ENCODE measurements at places on chromosomes 6 and 20.

- no peaks in the 10 kb centered on the region for H3K27me3 ChIP-seq
- peaks cover 2% of the 10 kb centered on the region for H3K4me1 ChIP-seq
- H3K4me3 ChIP-seq = no peak overlapping the region
- no peak for DNase-seq
- H3K36me3 ChIP-seq = no peaks in the 10 kb centered on the region
Measured at GRCh38 chr6:164325168-164325567, 910.6 kb downstream of the QKI start.

DNA sequence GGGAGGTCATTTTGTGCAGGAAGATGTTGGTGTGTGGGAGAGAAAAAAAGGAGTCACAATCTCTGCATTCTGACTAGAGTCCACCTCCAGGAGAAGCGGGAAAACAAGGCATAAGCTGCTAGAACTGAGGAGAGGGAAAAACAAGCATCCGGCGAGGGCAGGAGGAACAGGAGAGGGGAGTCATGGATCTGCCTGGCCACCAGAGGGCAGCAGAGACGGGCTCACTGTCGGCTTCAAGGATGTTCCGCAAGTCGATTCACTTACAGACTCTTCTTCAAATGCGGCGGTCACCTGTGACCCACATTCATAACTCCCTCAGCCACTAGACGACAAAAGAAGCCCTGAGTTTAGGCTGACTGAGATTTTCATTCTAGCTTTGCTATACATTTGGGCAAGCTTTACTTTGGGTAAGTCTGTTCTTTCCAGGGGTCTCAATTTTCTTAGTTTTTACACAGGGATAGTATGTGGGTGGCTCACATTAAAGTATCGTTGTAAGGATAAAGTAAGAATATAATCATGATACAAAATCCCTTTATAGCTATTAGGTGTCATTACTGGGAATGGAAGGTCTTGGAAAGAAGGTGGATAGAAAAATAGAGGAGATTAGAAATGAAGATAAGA lies 6.6 kb upstream of the BTNL2 start:
- no peaks in the 10 kb centered on the region for H3K4me1 ChIP-seq
- no peaks in the 10 kb centered on the region for H3K36me3 ChIP-seq
- H3K27me3 ChIP-seq = peaks cover 37% of the 10 kb centered on the region
- peak; percentile 60 for DNase-seq
- no peak overlapping the region for H3K27ac ChIP-seq

DNA sequence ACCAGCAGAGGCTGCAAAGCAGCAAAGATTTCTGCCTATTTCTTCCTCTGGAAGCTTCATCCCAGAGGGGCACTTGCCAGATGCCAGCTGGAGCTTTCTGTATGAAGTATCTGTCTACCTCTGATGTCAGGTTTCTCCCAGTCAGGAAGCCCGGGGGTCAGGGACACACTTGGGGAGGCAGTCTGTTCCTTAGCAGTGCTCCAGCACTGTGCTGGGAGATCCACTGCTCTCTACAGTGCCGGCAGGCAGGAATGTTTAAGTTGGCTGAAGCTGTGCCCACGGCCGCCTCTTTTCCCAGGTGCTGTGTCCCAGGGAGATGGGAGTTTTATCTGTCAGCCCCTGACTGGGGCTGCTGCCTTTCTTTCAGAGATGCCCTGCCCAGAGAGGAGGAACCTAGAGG lies 631.1 kb upstream of the HTR1E start:
- H3K36me3 ChIP-seq = no peaks in the 10 kb centered on the region
- no peaks in the 10 kb centered on the region for H3K4me1 ChIP-seq
- no peak overlapping the region for H3K27ac ChIP-seq
- no peak overlapping the region for H3K4me3 ChIP-seq
- no peak for DNase-seq
- H3K27me3 ChIP-seq = no peaks in the 10 kb centered on the region

GRCh38 chr6:41050536-41050935 lies 2.5 kb upstream of the APOBEC2 start:
- no peak for DNase-seq
- H3K27me3 ChIP-seq = no peaks in the 10 kb centered on the region
- no peaks in the 10 kb centered on the region for H3K36me3 ChIP-seq
- H3K4me1 ChIP-seq = peaks cover 8% of the 10 kb centered on the region
- no peak overlapping the region for H3K4me3 ChIP-seq

GRCh38 chr6:31717499-31718222 lies 2.5 kb downstream of the LY6G6D start:
- DNase-seq = no peak
- peaks cover 4% of the 10 kb centered on the region for H3K4me1 ChIP-seq
- no peak overlapping the region for H3K27ac ChIP-seq
- peaks cover 29% of the 10 kb centered on the region for H3K27me3 ChIP-seq
- no peaks in the 10 kb centered on the region for H3K36me3 ChIP-seq

- H3K4me1 ChIP-seq = no peaks in the 10 kb centered on the region
- peaks cover 3% of the 10 kb centered on the region for H3K36me3 ChIP-seq
- no peaks in the 10 kb centered on the region for H3K27me3 ChIP-seq
- H3K27ac ChIP-seq = no peak overlapping the region
- H3K4me3 ChIP-seq = no peak overlapping the region
- DNase-seq = no peak
Measured at GRCh38 chr6:5536644-5537043, 275.3 kb downstream of the FARS2 start.

- H3K36me3 ChIP-seq = no peaks in the 10 kb centered on the region
- H3K4me1 ChIP-seq = peaks cover 3% of the 10 kb centered on the region
- no peak for DNase-seq
- no peak overlapping the region for H3K4me3 ChIP-seq
- H3K27ac ChIP-seq = no peak overlapping the region
Measured at GRCh38 chr6:1940381-1940780, 305.0 kb downstream of the GMDS start.

DNA sequence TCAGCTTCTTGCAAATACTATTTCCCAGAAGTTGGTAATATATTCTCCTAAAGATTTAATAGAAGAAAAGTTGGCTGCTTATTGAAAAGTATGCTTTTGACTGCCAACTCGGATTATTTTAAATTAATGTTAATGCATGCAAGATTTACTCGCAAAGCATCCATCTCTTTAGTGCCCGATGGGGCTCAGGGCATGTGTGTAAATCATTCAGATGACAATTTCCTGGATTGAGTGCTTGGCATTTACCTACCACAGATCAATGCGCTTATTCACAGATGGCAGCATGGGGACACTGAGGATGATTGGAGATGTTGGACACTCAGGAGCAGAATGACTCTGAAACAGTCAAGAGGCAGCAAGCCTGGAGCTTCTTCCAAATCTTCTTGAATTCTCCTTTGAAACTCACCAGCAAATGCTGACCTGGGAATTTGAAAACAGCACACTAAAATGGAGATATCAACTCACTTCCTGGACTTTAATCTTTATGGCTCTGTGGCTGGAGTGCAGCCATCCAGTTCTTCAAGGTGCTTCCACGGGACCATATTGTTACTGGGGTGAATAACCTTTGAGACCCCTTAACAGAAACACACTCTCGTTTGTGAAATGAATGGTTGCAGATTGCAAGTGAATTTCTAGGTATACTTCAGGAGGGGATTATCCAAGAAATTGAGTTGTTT lies 34.1 kb upstream of the TIAM2 start:
- no peaks in the 10 kb centered on the region for H3K27me3 ChIP-seq
- peaks cover 2% of the 10 kb centered on the region for H3K36me3 ChIP-seq
- H3K4me3 ChIP-seq = no peak overlapping the region
- no peak overlapping the region for H3K27ac ChIP-seq

- H3K4me3 ChIP-seq = no peak overlapping the region
- H3K27me3 ChIP-seq = no peaks in the 10 kb centered on the region
- no peak for DNase-seq
- H3K4me1 ChIP-seq = no peaks in the 10 kb centered on the region
- no peak overlapping the region for H3K27ac ChIP-seq
- H3K36me3 ChIP-seq = no peaks in the 10 kb centered on the region
Measured at GRCh38 chr6:10305790-10306415, 109.0 kb downstream of the TFAP2A start.

- DNase-seq = no peak
- no peak overlapping the region for H3K4me3 ChIP-seq
- H3K27me3 ChIP-seq = no peaks in the 10 kb centered on the region
- H3K27ac ChIP-seq = no peak overlapping the region
- peaks cover 1% of the 10 kb centered on the region for H3K4me1 ChIP-seq
- H3K36me3 ChIP-seq = no peaks in the 10 kb centered on the region
Measured at GRCh38 chr20:59751075-59751711, 146.9 kb downstream of the PHACTR3 start.

DNA sequence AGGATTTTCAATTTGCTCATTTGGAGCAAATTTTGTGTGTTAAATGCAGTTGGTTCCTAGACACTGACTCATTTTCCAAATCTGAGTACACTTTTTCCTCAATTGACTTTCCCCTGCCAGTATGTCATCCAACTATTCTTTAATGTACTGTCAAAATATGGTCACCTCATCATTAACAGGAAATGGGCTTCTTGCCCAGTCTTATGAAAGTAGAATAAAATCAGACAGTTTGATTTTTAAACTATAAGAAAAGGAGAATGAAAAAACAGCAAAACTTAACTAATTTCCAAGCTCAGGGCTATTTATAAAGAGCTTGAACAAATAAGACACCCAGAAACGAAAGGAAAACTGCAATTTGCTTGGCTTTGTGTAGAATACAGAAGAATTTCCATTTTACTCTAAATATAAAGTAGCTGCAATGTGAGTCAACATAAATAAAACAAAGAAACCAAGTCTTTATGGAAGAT lies 43.7 kb upstream of the RAB23 start:
- H3K4me3 ChIP-seq = no peak overlapping the region
- no peaks in the 10 kb centered on the region for H3K36me3 ChIP-seq
- DNase-seq = peak; percentile 59
- no peaks in the 10 kb centered on the region for H3K27me3 ChIP-seq
- H3K27ac ChIP-seq = peak overlapping the region; percentile 34

DNA sequence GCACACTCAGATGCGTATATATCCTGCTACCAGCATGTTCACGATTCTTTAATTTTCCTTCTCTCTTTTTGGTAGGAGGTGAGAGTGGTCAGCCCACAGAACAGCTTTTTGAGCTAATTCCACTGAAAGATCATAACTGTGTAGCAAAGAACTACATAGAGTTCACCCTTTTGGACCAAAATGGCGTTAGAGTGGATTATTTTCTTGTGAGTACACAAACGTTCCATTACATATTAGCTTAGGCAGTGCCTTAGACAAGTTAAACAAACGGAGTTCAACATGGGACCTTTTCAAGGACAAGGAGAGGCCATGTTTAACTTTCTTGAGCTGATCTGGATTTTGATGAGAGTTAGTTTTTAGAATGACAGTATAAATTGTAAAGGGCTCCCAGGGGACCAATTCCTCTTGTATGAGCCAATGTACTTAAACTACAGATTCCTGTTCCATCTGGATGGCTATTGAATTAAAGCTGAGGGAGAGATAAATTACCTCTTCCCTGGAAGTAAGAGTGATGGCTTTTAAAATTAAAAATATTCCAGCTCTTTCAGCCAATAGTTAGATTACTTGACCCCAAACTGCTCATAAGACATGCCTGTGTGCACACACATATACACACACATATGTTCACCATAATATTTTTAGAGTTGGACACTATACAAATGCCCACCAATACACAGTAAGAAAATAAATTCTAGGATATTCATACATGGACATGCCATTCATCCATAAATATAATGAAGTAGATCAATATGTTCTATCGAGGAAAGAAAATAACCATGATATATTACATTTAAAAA lies 25.6 kb upstream of the ARMH2 start:
- no peak overlapping the region for H3K4me3 ChIP-seq
- H3K4me1 ChIP-seq = peaks cover 6% of the 10 kb centered on the region
- H3K36me3 ChIP-seq = peaks cover 36% of the 10 kb centered on the region
- DNase-seq = no peak
- H3K27me3 ChIP-seq = no peaks in the 10 kb centered on the region
- H3K27ac ChIP-seq = no peak overlapping the region

GRCh38 chr20:52552181-52552872 lies 360.7 kb upstream of the ZFP64 start:
- H3K27me3 ChIP-seq = no peaks in the 10 kb centered on the region
- no peaks in the 10 kb centered on the region for H3K36me3 ChIP-seq
- no peak overlapping the region for H3K4me3 ChIP-seq
- H3K27ac ChIP-seq = no peak overlapping the region

- H3K36me3 ChIP-seq = no peaks in the 10 kb centered on the region
- no peaks in the 10 kb centered on the region for H3K27me3 ChIP-seq
- no peak for DNase-seq
- no peak overlapping the region for H3K4me3 ChIP-seq
- H3K4me1 ChIP-seq = peaks cover 11% of the 10 kb centered on the region
Measured at GRCh38 chr6:15359335-15359862, 113.5 kb downstream of the JARID2 start.

DNA sequence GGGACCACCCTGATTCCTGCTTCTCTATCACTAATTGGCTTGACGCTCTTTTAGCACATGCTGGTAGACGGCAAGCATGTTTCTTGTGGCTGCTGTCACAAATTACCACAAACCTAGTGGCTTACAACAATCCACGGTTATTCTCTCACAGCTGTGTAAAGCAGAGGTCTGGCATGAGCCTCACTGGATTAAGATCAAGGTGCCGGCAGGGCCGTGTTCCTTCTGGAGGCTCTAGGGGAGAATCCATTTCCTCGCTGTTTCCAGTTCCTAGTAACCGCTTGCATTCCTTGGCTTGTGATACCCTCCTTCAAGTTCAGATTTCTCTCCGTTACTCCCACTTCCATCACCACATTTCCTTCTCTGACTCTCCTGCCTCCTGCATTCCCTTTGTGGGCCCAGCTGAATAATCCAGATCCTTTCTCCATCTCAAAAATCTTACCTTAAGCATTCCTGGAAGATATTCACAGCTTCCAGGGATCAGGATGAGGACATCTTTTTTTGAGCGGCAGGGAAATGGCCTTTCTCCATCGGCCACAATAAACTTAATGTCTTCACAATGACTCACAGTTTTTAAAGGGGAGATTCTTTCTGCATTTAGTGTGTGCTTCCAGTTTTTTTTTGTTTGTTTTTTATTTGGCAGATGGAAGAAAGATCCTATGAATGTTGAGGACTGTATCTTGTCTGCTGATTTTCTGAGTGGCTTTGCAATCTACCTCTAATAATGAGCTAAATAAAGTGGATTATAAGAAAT lies 39.9 kb downstream of the BMP6 start:
- no peak for DNase-seq
- H3K36me3 ChIP-seq = no peaks in the 10 kb centered on the region
- H3K27me3 ChIP-seq = peaks cover 17% of the 10 kb centered on the region
- H3K4me3 ChIP-seq = no peak overlapping the region

GRCh38 chr6:157203764-157204163 lies 119.6 kb downstream of the TMEM242 start:
- DNase-seq = no peak
- no peaks in the 10 kb centered on the region for H3K4me1 ChIP-seq
- H3K4me3 ChIP-seq = no peak overlapping the region
- no peaks in the 10 kb centered on the region for H3K27me3 ChIP-seq
- no peak overlapping the region for H3K27ac ChIP-seq
- peaks cover 82% of the 10 kb centered on the region for H3K36me3 ChIP-seq

GRCh38 chr20:33663161-33664084 lies 1.3 kb downstream of the C20orf144 start:
- peak overlapping the region; percentile 88 for H3K4me3 ChIP-seq
- H3K27ac ChIP-seq = peak overlapping the region; percentile 84
- H3K36me3 ChIP-seq = peaks cover 9% of the 10 kb centered on the region

GRCh38 chr6:85436411-85436810 lies 13.5 kb upstream of the NT5E start:
- DNase-seq = no peak
- no peaks in the 10 kb centered on the region for H3K36me3 ChIP-seq
- H3K4me3 ChIP-seq = peak overlapping the region; percentile 11
- H3K27ac ChIP-seq = no peak overlapping the region
- no peaks in the 10 kb centered on the region for H3K4me1 ChIP-seq
- H3K27me3 ChIP-seq = no peaks in the 10 kb centered on the region

- H3K4me3 ChIP-seq = no peak overlapping the region
- H3K27me3 ChIP-seq = no peaks in the 10 kb centered on the region
- DNase-seq = no peak
Measured at GRCh38 chr6:121479486-121480098, 44.1 kb downstream of the GJA1 start.

Data from mesenchymal stem cell (in vitro differentiated cells and primary cell).